ENCODE measurements at places on chromosomes 11 and 22.

DNA sequence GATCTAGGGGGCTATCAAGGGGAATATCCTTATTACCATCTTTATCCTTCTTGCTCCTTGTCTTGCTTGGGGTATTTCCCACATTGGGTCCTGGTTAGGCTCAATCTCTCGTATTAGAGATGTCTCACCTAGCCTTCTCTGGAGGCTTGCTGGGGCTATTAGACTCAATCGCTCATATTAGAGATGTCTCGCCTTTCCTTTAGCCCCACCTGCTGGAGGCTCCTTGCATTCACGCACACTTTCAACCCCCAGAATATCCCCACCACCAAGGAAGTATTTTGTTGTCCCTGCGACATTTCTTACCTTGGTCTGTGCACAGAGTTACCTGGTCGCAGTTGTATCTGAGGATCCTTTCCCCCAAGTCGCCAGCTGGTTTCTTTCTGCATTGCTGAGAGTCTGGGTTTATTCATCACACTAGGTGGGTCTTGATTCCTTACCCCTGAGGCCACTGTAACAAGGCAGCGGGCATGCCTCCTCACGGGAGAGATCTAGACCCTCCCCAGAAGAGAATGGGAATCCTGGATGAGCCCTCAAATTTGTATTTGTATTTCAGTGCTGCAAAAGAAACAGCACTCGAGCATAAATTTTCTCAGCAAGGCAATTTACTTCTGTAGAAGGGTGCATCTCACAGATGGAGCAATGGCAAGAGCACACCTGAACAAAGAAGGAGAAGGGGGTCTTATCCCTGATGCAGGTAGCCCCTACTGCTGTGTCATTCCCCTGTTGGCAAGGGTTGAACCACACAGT, 15.9 kb upstream of the HYLS1 start:
- no peak for DNase-seq

DNA sequence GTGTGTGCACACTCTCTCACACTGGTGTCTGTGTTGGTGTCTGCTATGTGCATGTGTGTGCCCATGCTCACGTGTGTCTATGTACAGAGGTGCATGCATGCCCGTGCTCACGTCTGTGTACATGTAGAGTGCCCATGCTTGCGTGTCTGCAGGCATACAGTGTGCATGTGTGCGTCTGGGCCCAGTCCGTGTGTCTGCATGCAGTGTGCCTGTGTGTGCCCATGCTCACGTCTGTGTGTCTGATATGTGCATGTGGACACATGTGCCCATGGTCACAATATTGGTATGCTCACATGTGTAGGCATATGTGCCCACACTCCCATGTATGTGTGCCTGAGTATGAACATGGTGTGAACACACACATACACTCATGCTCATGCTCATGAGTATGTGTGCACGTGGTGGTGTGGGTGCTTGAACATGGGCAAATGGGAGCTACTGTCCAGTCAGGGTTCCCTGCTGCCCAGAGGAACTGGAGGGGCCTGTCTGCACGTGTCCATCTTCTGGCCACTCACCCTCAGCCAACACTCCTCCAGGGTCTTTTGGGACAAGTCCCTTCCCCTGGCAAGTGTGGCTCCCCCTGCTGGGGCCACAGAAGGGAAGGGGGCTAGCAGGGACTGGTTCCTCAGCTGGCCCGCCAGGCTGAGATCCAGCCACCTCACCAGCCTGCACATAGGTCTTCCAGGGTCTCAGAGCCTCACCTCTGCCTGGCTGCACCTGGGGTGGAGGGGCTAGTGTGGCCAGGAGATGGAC, 7.3 kb upstream of the TBX1 start:
- DNase-seq = no peak

DNA sequence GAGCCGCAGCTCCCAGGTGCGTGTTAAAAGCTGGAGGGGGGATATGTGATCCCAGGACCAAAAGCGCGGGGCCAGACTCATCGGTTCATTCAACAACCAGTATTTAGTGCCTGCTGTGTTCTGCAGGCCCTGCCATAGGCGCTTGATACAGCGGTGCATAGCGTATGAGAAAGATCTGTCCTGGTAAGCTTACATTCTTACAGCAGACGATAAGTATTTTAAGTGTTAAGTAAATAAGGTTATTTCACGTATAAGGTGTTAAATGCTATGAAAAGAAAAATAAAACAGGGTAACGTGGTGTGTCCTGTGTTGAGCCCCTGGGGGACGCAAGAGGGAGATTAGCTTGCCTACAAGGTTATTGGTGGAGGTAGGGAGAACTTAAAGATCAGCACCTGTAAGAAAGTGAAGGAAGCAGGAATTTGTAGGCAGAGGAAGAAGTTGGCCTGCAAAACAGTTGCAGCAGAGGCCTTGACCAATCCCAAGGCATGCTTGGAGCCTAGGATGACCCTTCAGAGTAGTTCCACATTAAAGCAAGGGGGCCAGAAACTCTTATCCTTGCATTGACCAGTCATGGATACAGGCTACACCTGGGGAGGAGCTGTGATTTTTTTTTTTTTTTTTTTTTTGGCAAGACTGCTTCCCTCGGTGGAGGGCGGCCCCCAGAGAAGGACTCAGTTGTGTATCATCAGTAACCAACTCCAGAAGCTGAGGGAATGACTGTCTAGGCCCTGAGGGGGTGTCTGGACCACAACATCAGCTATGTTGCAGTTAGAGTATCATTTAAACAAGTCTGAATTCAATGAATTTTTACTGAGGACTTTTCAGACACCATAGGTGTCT, 487 bp upstream of the LIPT2 start:
- no peak for DNase-seq

DNA sequence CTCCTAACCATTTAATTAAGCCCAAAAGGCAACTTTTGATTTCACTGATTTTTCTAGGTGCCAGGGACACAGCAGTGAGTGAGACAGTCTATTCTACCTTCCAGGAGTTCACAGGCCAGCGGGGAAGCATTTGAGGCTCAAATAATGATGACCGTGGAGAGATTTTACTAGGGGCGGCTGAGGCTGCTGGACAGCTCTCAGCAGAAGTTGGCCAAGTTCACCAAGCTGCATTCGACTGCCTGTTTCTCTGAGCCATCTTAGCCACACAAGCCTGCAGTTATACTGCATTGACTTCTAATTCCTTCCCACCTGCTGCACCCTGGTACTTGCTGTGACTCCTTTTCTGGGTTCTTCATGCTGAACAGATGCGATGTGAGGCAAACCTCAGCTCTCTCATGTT, 168.9 kb upstream of the TBCEL start:
- no peak for DNase-seq

DNA sequence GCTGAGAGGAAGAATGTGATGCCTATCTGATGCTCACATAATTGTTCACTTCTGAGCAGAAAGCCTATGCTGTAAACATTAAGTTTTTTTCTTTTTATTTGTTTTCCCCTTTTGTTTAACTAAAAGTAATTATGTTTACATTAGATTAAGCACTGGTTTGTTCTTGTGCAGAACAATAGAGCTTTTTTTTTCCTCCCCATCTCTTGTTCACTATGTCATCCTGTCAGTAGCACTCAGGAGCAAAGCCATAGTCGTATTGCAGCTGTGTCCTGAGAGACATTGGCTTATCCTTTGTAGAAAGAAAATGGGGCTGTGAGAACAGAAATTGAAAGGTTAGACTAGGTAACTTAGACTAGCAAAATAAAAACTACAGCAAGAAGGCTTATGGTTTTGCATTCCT, 301.8 kb upstream of the RAG2 start:
- DNase-seq = no peak
